ENCODE measurements at places on chromosomes 13 and 19.
A peak's percentile ranks its signal among the peaks of the same experiment; 100 is the strongest.

DNA sequence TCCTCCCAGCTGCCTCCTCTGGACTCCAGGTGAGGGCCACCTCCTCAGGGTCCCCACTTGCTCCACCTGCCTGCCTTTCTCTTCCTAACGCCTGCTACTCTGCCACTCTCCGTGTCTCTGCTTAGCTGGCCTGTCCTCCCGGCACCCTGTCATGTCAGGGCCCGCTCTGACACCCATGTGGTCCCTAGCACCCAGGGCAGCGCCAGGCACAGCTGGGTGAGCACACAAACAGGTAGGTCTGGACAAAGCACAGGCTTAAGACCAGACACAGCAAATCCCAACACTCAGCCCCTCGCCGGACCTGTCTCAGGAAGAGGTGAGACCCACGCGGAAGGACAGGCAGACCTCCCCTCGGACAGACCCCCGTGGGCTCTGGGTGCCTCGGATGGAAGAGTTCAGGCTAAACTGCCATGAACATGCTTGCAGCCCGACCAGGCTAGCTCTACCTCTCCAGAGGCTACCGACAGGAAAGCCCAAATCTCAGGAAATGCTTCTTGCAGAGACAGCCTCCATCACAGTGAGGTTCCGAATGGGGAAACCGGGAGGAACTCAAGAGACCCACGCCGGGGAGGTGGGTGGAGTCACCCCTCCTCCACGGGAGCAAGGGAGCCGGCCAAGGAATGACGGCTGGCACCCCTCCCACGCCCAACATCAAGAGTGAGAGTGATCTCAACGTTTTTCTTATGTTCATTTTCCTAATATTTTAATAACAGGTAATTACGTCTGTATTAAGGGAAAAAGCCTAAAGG lies 12.5 kb downstream of the ZNF787 start:
- DNase-seq: no peak

- no peak for DNase-seq
These were observed 16.0 kb downstream of the CSNK1G2 start for GRCh38 chr19:1956868-1957492.

DNA sequence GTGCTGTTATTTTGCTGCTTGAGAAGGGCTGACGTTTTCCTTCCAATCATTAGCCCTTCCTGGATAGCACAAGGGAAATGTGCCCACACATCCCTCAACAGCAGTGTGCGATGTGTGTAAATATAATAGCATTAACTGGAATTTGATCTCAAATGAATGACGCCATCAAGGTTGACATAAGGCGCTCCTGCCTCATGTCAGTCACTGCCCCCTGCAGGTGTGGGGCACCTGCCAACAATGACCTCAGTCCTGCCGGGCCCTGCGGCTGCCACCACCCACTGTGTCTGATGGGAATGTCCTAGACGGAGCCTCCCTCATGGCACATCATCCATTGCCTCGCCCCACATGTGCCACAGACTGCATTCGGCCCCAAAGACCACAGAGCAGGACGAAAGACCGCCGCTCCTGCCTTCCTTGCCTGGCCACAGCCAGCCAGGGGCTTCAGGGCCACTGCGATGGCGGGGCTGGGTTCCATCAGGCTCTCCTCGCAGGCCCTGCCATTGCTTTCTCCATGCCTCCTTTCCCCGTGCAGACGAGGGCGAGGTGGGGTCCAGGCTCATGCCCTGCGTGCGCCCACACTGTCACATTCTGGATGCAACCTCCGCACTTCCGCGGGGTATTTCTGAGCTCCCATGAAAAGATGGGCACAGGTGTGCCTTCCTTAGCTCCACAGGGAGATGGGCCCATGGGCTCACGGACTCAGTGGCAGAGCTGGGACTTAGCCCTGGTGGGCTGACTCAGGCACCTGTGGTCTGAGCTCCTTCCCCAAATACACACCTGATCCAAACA lies 146.7 kb downstream of the SOX1 start:
- DNase-seq: no peak

- peak; percentile 53 for DNase-seq
These were observed 290.0 kb downstream of the MZT1 start for GRCh38 chr13:72437458-72437857.

- no peak for DNase-seq
These were observed 127.9 kb downstream of the SLITRK6 start for GRCh38 chr13:85671336-85671735.

GRCh38 chr13:76035711-76036110 lies 399.6 kb downstream of the LMO7 start:
- peak; percentile 51 for DNase-seq

- DNase-seq: no peak
These were observed 113.2 kb downstream of the TM9SF2 start for GRCh38 chr13:99614465-99614885.

All from mesenchymal stem cell (in vitro differentiated cells and primary cell).